ENCODE measurements at places on chromosomes 7 and 10.

DNA sequence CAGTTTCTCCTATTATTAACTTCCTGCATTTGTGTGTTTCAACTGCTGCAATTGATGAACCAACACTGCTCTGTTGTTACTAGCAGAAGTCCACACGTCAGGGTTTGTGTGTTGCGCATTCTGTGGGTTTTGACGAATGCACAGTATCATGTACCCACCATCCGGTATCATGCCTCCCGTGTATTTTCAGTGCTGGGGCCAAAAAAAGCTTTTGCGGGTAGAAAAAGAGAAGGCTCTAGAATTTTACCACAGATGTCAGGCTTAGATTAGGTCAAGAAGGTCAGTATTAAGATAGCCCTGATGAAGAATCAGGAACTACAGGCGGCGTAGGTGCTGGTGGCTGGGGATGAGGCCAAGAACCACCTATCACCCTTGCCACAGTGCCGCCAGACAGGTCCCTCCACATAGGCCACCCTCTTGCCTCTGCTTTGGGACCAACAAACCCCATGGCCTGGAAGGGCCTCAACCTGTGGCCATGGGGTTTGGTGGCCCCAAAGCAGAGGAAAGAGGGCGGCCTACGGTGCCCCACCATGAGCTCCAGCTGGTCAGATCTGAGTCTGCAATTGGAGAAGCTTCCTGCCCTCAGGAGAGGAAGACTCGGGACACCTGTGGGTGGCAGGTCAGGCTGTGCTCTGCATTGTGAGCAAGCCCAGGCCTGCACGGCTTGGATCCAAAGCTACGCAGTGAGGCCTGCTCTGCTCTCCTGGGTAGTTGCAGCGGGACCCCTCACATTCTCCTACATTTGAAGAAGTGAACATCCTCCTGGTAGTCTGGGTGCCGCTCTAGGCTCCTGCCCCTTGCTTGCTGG, 71.9 kb downstream of the MKI67 start:
- no peak for DNase-seq

DNA sequence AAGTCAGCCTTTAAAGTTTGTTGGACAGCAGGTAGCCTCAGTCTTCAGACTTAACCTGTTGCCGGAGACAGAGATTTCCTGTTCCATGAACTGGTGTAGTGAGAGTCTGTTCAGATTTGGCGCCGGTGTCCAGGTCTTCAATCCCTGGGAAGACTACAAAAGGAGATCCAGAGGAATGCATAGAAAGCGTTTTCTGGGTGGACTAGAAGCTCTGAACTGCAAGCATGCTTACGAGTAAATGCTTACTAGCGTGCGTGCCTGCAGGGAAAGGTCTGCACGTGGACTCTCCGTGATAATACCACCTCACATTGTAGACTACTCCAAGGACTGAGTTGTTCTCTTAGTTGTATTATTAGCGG, 878 bp downstream of the GLRX3 start:
- peak; percentile 57 for DNase-seq

DNA sequence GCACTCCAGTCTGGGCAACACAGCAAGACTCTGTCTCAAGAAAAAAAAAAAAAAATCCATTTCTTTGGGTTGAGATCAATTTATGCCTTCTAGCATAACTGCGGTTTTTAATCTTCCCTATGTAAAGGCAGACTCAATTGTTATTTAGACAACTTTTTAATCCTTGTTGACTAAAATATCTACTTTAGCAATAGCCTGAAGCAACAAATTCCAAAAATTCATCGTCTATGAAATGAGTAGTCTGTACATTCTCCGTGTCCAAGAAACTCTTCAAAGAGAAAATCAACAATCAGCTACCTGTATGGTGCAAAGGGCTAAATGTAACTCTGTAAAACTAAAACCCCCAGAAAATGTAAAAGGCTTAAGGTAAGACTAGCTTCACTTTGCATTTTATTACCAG, 22.8 kb downstream of the LAMB1 start:
- no peak for DNase-seq

GRCh38 chr10:113069595-113069994, 119.5 kb downstream of the TCF7L2 start:
- no peak for DNase-seq

GRCh38 chr10:77710081-77710551, 72.5 kb upstream of the KCNMA1 start:
- no peak for DNase-seq

- no peak for DNase-seq
Observed at GRCh38 chr10:122078326-122078725, 89.4 kb downstream of the TACC2 start.

DNA sequence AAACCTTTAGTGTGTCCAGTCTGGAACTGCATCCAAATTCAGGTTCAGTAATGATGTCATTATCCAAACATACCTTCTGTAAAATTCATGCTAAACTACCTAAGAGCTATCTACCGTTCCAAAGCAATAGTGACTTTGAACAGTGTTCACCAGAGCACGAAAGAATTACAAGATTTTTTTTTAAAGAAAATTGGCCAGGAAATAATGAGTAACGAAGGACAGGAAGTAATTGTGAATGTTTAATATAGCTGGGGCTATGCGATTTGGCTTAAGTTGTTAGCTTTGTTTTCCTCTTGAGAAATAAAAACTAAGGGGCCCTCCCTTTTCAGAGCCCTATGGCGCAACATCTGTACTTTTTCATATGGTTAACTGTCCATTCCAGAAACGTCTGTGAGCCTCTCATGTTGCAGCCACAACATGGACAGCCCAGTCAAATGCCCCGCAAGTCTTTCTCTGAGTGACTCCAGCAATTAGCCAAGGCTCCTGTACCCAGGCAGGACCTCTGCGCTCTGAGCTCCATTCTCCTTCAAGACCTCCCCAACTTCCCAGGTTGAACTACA, 694 bp upstream of the FAS start:
- DNase-seq, result peak; percentile 97

- peak; percentile 42 for DNase-seq
Observed at GRCh38 chr10:61842755-61843497, 58.6 kb upstream of the ARID5B start.

- DNase-seq, result no peak
Observed at GRCh38 chr7:80142853-80143580, 8.4 kb downstream of the GNAI1 start.

GRCh38 chr10:30742471-30742870, 112.9 kb upstream of the LYZL2 start:
- no peak for DNase-seq

DNA sequence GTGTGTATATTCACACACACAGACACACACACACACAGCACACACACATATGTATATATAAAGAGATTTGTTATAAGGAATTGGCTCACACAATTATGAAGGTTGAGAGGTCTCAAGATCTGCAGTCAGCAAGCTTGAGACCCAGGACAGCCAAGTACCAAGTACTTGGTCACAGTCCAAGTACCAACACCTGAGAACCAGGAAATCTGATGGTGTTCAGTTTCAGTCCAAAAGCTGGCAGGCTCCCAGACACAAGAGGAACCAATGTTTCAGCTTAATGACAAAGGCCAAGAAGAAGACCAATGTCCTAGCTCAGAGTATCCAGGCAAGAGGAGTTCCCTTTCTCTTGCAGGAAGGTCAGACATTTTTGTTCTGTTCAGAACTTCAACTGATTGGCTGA, 780.2 kb downstream of the MAGI2 start:
- DNase-seq, result no peak

DNA sequence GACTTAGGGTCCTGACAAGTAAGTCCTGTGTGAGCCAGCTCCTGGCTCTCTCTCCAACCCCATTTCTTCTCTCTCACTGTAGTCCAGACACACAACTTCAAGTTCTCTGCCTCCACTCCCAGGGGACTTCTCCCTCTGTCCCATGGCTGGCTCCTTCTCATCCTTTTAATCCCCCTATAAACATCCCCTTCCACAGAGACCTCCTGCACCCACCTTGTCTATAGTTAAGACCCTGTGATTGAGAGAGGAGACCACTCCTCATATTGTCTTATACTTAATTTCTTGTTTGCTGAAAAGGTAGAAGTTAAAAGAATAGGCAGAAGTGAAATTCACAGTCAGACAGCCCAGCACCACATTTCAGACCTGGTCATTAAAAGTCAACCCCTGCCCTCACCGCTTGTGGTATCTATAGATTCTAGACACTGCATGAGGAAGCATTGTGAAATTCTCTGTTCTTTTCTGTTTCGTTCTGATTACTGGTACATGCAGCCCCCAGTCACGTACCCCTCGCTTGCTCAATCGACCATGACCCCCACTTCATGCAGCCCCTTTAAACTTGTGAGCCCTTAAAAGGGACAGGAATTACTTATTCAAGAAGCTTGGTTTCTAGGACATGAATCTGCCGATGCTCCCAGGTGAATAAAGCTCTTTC, 125.6 kb upstream of the FRMD4A start:
- DNase-seq, result no peak

GRCh38 chr7:124261710-124262109, 228.8 kb upstream of the TMEM229A start:
- no peak for DNase-seq

DNA sequence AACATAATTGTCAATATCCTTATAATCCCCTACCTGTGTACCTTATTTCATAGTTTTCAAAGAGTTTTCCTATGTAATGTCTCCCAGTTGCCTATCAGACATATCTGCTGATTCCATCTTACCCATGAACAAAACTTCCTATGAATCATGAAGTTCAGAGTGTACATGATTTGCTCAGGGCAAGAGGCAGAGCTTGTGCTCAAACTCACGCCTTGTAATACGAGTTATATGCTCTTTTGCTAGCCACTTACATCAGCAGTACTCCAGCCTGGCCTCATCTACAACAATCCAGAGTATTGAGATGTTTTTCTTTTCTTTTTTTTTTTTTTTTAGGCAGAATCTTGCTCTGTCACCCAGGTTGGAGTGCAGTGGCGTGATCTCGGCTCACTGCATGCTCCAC, 11.8 kb downstream of the PKD2L1 start:
- DNase-seq, result no peak

DNA sequence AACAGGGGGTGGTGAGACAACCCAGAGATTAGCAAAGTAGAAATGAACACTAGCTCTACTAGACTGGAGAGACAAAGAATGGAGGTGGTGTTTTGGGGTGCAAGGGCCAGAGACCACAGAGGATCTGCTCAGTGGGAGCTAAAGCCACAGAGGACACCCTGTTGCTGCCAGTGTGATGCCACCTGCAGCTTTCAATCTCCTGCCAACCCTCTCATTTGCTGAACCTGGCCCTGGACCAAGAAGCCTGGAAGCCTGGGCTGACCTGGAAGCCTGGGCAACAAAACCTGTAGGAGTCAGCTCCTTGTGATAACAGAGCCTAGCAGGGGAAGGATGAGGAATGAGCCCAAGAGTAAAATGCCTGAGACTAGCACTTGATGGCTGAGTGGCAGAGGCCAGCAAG, 81.1 kb upstream of the ADO start:
- DNase-seq, result no peak

GRCh38 chr10:87864496-87865059, 1.2 kb downstream of the PTEN start:
- DNase-seq, result no peak

DNA sequence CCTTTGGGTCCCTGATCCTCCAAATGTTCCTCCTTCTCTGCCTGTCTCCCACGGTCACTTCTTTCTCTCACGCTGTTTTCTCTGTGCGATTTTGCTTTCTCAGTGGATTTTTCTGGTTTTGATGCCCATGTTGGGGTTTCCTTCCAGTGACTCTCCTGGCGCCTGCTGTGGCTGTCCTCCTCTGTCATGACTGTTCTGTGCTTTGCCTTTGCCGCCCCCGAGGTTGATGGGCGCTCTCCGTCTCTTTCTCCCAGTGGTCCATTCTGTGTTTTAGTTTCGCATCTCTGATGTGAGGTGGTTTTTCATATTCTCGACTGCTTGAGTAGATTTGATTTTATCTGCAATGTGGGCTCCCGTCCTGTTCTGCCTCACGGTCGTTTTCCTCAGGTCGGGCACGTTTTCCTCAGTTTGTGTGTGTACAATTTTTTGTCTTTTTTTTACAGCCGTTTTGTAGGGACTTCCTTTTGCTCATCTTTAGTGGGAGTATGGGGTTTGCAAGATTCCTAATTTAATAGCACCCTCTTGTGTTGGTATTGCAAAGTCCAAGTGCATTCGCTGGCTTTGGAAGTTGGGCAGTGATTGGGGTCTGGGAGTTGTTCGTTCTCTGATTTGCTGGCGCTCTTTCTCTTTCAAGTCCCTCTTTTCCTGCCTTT, 100.0 kb downstream of the INPP5A start:
- DNase-seq, result peak; percentile 87

GRCh38 chr10:42952931-42953683, 123.8 kb upstream of the RET start:
- DNase-seq, result no peak

GRCh38 chr7:24946467-24946866, 33.5 kb downstream of the OSBPL3 start:
- no peak for DNase-seq

DNA sequence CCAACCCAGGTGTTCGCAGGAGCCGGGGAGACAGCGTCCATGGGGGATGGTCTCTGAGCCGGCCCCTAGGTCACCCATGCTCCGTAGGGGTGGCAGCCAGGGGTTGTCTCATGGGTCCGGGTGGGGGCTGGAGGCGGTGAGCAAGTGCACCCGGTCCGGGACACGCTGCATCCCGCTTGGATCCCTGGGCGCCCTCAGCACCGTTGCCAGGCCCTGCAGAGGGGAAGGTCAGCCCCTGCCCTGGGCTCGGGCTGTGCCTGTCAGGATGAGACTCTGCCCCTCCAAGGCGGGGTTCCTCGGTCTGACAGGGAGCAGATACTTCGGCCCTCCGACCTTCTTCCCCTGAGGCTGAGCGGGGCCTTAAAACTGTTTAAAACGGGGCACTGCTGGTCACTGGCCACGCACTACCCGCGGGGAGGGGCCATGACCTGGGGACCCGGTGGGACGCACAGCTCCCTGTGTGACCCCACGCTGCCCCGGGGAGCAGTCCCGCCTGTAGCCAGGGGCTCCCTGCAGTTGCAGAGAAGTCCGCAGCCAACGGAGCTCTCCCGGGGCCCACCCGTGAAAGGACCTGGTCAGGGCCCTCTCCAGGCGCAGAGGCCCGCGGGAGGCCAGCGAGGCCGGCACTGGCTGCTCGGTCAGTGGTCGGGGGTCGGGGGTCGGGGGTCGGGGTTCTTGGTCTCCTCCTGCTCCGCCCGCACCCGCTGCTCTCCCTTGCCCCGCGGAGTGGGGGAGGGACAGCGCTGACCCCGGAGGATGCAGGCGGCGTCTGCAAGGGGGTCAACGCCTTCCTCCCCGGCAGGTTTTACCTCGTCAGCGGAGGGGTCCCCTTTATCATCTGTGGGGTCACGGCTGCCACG, 33.4 kb upstream of the KNDC1 start:
- no peak for DNase-seq

GRCh38 chr10:131777162-131777561, 123.6 kb upstream of the PPP2R2D start:
- DNase-seq, result no peak

GRCh38 chr10:66746246-66746645, 179.6 kb upstream of the LRRTM3 start:
- peak; percentile 20 for DNase-seq

GRCh38 chr10:47046321-47047126, 135.3 kb downstream of the PTPN20 start:
- no peak for DNase-seq
